ENCODE measurements at places on chromosomes 6 and 20.

DNA sequence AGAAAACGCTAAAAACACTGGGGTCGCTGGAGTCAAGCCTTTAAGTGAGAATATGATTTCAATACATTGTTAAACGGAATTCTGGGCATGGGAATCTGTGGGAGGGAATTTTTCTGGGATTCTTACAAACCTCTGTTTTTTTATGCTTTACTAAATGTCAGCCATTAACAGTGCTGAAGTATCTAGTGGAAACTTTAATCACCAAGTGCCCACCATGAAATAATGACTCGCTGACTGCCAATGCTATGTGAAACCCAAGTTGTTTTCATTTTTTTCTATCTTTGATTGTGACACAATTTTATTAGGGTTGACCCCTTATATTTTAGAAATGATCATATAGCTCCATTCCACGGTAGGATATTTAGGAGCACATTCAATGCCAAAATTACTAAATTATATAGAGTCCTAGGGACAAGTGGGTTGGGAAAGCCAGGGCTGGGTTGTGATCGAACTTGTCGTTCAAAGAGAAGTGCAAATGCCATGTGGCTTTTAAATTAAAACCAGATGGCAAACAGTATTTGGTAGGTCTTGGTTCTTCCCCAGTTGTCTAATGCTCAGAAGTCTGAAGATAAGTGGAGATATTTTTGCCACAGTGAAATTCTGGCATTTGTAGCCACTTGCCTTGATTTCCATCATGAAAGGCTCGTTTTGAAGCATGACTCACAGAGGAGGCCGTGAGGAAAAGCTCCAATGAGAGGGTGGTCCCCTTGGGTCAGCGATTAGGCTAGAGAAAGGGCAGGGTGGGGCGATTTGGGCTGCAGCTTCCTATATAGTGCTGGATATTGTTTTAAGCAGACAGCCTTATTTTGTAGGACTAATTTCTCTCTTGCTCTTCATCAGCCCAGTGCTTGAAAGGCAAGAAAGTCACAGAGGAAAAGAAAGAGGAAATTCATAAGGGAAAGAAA, 254.4 kb upstream of the JAG1 start:
- DNase-seq, result no peak

GRCh38 chr6:96742702-96743101, 94.6 kb downstream of the GPR63 start:
- DNase-seq, result no peak

- no peak for DNase-seq
Observed at GRCh38 chr20:44394702-44395460, 39.4 kb downstream of the HNF4A start.

DNA sequence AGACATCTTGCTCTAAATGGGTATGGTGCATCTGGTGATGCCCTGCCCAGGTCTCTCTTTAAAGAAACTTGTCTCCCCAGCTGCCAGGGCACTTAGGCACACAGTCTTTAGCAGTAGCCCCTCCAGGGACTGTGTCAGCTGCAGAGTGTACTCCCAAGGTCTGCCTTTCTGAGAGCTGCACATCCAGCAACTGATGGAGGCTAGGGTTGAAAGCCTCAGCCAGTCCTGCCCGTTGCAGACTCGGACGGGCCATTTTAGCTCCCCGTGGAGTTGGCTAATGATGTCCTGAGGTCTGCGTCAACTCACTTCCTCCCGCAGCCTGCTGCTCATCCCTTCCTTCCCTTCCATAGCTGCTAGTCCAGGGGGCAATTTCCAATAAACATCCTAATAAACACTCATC, 381.8 kb downstream of the PTPRT start:
- DNase-seq, result no peak

DNA sequence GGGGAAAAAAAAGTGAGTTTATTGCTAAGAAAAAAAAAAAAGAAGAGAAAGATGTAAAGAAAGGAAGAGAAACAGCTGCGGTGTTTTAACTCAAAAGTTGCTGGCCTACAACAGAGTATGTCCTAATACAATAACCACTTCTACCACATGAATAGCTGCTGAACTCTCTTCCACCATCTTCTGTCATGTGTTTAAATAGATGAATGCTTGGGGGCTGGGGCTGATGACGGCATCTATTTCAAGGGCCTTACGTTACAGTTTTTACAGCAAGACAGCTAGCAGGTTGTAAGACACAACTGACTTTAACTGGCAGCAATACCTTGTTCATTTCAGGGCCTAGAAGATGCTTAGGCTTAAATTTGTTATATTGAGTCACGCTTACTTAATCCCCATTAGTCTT, 50.4 kb downstream of the MAP3K7 start:
- DNase-seq, result no peak

- DNase-seq, result no peak
Observed at GRCh38 chr6:29941016-29941415, 1.3 kb upstream of the HLA-A start.

DNA sequence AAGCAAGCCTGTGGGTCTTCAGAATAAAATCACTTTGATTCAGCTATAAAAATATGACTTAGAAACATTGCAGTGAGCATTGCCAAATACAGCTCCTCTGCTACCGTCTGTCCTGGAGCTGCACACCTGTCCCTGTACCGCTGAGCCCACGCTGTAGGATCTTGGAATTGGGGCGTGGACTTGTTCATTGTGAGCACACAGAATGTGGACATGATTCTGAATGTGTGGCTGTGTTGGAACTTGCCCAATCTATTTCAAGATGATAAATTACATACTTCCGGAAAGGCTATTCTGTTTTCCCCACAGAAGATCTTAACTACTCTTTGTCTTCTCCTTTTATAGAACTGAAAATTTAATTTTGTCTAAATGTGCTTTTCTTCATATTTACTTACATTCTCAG, 107.3 kb downstream of the UST start:
- DNase-seq, result no peak

GRCh38 chr20:44666066-44666465, 14.6 kb upstream of the ADA start:
- no peak for DNase-seq

DNA sequence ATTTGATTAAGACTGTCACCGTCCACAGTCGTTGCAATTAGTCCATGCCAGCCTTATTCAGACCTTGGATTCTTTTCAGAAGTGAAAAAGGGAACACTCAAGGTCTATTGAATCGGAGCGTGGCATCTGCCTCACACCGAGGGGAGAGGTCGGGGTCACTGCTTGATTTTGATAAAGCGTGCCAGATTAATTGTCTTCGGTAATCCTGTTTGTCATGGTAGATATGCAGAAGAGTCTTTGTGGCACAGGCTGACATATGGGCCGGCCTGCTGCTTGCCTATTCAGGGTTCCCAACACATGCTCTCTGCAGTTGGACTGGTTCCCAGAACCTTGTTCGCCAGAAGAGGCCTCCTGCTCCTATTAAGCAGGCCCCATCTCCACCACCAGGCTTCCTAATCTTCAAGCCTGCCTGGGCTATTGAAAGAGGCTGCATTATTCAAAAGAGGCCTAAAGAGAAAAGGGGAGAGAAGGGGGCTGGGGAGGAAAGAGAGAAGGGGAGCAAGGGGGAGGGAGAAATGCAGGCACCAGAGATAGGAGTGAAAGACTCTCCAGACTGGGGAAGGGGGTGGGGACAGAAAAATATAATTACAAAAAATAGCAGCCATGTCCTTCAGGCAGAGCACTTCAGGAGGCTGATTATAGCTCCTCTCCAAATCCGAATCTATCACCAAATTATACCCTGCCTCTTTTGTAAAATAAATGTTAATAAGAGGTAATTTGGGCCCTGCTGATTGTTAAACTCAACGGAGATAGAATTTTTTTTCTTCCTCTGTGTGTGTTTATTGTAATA, 611.3 kb downstream of the HDGFL1 start:
- DNase-seq, result no peak

GRCh38 chr6:159444056-159444760, 248.8 kb downstream of the SOD2 start:
- no peak for DNase-seq

- DNase-seq, result no peak
Observed at GRCh38 chr6:69848552-69848951, 17.8 kb upstream of the COL19A1 start.

DNA sequence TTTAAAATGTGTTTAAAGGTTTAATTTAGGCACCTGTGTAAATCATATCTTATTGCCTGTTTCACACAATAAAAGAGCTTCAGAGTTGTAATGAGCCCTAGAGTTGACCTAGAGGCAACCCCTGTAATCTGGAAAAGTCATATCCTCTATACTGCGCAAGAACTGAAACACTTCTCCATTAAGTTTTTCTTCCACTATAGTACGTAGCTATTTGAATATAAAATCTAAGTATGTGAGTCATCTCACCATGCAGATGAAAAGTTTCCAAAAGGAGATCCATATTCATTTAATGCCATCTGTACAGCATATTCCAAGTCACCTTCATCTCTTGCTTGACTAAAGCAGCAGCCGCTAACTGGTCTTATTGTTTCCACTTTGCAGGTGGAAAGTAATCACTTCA, 26.0 kb upstream of the TAAR1 start:
- DNase-seq, result no peak

DNA sequence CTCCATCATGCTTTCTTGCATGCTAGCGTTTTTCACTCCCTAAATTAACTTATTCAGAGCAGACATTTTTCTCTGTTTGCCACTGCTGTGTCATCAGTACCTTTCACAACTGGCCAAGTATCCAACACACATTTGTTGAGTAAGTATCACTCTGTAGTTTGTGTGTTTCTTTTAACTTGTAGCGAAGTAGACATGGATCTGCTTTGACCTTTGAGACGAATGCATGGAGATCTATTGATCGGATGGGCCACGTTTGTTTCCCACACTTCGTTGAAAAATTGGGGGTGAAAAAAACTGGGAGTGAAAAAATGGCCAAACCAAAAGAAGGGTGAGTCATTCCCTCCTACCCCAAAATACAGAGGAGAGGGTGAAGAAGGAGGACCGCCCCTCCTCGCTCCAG, 12.9 kb upstream of the SLC9A8 start:
- no peak for DNase-seq

GRCh38 chr6:14037402-14038277, 79.9 kb upstream of the CD83 start:
- DNase-seq, result no peak

DNA sequence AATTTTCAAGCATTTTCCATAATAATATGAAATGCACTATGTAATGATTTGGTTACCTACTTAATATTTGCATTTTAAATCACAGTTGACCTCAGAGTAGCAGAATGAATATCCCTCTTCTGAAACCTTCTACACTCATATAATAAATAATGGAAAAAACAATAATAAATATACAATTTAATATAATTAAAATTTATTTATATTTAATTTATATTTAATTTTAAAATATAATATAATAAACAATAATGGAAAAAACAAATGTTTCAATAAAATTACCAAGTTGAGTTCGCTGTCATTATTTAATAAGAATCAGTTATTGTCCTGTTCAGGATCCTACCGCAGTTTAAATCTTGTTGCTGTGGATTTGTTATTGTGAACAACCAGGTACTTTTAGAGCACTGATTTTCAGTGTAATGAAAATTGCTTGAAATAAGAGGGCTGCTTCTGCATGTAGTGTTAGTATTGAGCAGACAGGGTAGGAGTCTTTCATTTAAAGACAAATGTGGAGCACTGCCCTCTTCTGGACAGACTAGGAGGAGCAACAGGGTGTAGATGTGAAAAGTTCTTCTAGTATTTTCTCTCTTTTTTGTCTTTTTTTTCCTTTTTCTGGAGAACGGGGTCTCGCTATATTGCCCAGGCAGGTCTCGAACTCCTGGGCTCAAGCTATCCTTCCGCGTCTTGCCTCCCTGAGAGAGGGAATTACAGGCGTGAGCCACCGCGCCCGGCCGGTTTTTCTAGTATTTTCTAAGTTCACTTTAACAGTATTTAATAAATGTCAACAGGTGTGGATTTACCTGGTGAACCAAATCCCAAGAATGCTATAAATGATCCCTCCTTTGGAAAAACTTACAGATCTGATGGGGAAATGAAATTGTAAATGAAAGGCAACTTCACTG, 13.6 kb downstream of the TRAPPC3L start:
- DNase-seq, result peak; percentile 18

- no peak for DNase-seq
Observed at GRCh38 chr6:162868397-162868796, 140.6 kb downstream of the PACRG start.

DNA sequence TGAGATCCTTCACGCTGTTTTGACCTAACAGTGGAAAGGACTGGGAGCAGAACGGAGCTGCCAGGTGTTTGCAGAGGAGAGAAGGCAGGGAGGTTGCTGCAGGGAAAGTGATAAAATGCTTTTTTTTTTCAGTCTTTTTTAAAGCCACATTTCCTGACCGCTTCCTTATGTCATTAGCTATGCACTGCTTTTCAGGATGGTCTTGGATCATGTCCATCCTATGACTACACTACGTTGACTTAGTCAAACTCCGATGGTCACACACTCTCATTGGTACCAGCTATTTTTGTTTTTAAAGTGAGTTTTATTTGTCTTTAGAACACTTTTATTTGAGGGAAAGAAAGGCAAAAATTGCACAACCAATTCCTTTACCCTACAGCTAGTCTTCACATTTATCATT, 89.2 kb upstream of the EXOC2 start:
- no peak for DNase-seq

DNA sequence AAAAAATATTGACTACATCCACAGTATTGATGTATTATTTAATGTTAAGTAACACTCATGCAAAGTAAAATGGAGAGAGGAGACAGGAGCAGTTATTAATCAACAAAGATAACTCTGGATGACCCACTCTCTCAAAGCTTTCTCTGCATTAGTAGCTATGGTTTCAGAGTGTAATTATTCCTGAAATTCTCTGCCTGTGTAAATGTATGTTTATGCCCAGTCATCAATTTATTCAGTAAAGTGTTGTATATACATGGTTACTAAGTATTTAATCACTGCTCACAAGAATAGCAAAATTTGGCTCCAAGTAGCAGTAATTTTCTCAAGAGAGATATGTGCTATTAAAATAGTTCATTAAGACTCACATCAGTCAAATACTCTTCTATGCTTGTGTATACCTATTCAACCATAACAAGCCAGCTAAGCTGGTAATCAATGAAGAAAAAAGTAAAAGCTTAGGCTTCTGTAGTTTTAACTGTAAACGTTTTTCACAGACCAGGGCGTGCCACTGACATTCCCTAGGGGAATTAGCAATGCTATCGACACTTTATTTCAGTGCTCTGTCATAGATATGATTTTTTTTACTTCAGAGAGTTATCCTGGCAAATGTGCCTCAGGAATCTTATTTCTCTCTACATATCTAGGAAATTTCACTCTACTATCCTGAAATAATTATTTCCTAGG, 54.0 kb upstream of the RAB32 start:
- no peak for DNase-seq

- DNase-seq, result no peak
Observed at GRCh38 chr20:8601542-8601912, 467.4 kb upstream of the PLCB4 start.

DNA sequence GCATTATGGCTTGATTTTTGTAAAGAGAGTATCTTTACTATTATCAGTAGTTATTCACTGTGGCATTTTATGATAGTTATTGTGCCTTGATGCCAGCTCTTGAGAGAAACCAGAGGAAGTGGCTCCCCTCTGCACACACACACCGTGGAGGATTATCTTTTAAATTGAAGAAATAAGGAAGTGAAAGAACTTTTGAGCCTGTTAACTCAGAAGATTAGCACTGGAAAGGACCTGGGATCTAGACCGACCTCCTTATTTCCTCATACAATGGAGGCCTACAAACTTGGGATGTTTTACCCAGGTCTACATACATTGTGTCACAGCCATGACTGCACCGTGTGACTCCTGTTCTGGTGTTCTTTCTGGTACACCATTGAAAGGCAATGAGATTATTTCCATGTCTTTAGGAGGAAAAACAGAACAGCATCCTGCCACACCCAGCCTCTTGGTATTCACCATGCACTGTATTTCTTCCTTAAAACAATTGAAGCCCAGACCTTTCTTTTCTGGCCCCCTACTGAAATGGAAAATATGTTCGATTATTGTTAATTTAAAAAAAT, 40.6 kb downstream of the HECA start:
- no peak for DNase-seq

Data from stimulated activated CD4-positive, alpha-beta T cell treated with anti-CD3 and anti-CD28 coated beads, TNF-alpha, amount 100 ng/mL, for 1 hour (primary cell).